ENCODE measurements at places on chromosomes 13 and 19. TPM values are rescaled to one million over a fixed set of nuclear protein-coding genes. Genes with fewer than 3 reads are reported as not detected.

Gene NCR1
- total RNA-seq: 0.10 TPM

DNA sequence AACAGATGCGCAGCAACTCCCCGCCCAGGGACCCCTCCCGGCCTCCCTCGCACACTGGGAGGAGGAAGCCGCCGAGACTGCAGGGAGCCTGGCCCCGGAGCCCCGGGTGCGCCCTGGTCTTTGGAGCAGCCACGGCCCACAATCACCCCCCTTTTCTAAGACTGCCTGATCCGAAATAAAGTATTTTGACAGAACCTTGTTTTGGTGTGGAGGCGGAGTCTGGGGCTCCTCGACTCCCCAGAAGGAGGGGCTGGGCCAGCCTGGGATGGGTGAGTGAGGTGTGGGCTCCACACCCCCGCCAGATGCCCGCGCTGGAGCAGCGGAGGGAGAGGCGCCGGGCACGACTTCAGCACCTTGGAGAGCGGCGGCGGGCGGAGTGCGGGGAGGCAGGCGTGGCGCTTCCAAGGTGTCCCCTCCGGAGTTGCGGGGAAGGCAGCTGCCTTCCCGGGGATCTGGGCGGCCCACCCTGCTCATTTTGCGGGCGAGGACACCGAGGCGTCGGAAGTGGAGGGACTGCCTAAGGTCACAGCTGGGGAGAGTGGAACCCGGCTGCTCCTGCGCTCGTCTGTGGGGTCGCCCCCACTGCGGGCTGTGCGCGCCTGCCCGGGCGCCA lies 9.4 kb downstream of the SIRT6 start:
- DNase-seq: peak; percentile 67

- DNase-seq: no peak
Observed at GRCh38 chr13:92842145-92842544, 384.5 kb upstream of the GPC6 start.

GRCh38 chr13:52827839-52828238 lies 20.6 kb downstream of the PCDH8 start:
- no peak for DNase-seq

- no peak for DNase-seq
Observed at GRCh38 chr19:57888107-57888559, 704 bp downstream of the ZNF814 start.

Data from left lobe of liver (tissue), 2 donors.